ENCODE measurements at places on chromosomes 7 and 10.
A peak's percentile ranks its signal among the peaks of the same experiment; 100 is the strongest.

DNA sequence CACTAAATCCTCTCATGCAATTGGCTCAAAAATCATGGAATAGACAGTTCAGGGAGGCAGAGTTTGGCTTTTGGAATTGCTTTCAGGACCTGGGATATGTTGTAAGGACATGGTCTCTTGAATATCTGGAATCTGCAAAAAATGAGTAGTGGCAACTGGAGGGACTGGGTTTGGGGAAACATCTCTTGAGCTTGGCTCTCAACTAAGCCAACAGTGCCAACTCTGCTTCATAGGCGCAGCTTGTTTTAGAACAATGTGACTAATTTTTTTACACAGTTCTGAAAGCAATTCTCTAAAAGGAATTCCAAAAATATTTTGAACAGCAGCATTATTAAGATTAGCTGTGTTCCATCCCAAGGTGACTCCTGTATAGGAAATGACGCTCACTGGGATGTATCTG lies 121.5 kb upstream of the DPP6 start:
- no peak for DNase-seq

DNA sequence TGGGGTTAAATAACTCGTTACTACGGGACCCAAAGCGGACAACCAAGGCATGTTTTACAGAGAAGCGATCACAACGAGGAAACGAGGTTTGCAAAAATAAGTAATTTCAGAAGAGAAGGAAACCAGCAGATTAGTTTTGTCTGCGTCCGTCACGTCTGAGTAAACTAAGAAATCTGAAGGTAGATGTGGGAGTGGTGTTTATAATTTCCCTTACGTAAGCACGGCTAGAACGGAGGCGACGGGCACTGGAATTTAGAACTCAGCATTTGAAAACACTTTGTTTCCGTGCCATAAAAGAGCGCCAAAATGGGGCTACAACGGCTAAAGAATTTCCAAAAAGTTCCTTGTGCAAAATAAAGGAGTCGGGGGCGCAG lies 718 bp upstream of the UMAD1 start:
- no peak for DNase-seq

DNA sequence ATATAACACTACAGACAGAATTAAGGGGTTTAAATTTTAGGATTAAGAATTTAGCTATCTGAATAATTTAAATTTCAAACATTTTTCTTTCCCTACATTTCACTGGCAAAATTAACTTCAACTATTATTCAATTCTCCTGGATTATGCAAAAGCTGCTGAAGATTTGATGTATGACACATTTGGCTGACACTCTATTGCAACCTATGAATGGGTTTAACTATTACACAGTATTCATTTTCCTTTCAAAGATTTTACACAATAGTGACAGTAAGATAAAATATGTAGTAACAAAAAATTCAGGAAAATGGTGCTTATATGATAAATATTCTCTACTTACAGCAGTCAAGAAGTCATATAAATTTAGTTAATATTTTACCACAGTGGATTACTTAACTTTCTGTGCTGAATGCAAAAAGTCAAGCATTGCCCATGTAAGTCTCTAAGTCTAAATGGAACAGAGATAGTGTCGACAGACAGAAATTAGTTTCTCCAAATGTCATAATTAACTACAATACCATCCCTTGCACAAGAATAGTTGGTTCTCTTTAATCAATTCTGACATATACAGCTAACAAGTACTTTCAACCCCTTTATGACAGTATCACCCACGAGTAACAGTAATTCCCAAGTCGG lies 194.1 kb upstream of the FRMD4A start:
- DNase-seq = no peak

GRCh38 chr10:132229834-132230556 lies 43.2 kb downstream of the DPYSL4 start:
- DNase-seq = no peak

GRCh38 chr10:9315292-9315691 lies 1260.8 kb downstream of the GATA3 start:
- no peak for DNase-seq

DNA sequence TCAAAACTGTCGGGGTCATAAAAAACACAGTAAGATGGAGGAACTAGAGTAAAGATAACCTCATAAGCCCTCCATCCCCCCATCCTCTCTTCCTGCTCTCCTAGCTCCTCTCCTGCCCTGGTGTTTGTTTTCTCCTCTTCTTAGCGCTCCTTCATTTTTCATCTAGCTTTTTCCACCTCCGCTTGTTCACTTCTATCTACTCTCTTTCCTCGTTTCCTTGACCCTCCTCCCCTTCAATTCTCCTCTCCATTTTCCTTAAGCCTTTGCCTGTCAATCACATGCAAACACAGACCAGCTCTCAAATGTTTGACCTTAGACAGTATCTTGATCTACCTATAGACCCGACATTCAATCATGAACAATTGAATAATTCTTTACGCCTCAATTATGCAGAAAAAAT lies 10.0 kb downstream of the NCAPG2 start:
- no peak for DNase-seq

DNA sequence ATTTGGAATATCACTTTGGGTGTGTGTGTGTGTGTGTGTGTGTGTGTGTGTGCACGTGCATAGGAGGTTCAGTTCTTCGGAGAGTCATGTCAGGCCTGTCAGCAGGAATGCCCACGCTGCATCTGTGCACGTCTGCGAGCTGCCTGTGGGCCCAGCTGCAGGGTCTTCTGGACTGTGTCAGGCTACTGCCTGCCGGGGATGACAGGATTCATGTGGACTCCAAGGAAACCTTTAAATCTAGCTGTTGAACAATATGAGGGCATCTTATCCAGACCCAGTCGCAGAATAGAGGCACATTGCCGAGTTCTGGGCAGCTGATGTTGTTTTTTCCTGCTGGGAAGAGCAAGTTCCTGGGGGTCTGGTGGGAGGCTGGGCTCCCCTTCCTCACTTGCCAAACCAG lies 19.0 kb downstream of the AQP1 start:
- DNase-seq = no peak

- no peak for DNase-seq
Observed at GRCh38 chr7:22586786-22587140, 86.8 kb upstream of the STEAP1B start.

GRCh38 chr10:89795840-89796239 lies 94.5 kb downstream of the KIF20B start:
- DNase-seq = no peak

DNA sequence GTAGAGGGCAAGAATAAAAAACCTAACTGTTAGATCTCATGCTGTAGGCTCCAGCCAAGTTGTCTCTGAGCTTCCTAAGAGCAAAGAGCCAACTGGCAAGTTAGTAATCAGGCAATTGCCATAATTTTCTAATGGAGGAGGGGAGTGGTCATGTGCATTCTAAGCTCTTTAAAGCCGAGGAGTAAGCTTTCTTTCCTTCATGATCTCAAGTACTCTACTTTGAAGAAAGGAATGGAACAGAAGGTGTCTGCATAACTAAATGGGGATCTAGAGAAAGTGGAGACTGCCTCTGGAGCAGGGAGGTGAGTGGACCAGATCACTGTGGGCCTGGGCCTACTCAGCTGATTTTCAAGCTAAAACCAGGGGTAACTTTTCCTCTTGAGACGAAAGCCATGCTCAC lies 37.7 kb upstream of the TOMM7 start:
- DNase-seq = no peak

DNA sequence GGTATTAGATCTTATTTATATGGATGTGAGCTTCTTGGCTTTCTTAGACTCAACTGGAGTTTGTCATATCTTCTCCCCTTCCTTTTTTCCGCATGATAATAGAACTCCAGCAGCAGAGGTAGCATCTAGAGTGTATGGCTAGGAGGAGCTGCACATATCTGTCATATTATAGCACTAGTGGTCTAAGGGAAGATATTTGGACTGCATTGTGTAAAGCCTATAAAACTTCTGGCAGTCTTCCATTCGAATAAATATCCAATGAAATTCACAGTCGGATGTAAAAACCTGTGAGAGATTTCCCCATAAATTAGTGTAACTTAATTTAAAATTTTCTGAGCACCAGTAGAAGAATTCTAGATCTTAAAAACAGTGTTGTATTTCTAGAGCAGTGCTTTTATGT lies 123.9 kb downstream of the PRKG1 start:
- DNase-seq = no peak

- no peak for DNase-seq
Observed at GRCh38 chr10:115073796-115074195, 19.4 kb upstream of the ATRNL1 start.

DNA sequence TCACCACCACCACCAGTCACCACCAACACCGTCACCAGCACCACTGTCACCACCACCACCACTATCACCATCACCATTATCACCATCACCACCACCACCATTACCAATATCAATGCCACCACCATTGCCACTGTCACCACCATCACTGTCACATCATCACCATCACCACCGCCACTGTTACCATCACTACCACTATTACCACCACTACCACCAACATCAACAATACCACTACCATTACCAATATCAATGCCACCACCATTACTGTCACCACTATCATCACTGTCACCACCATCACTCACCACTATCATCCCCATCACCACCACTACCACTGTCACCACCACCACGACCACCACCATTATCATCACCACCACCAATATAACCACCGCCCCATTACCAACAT lies 14.0 kb upstream of the DENND2A start:
- no peak for DNase-seq

DNA sequence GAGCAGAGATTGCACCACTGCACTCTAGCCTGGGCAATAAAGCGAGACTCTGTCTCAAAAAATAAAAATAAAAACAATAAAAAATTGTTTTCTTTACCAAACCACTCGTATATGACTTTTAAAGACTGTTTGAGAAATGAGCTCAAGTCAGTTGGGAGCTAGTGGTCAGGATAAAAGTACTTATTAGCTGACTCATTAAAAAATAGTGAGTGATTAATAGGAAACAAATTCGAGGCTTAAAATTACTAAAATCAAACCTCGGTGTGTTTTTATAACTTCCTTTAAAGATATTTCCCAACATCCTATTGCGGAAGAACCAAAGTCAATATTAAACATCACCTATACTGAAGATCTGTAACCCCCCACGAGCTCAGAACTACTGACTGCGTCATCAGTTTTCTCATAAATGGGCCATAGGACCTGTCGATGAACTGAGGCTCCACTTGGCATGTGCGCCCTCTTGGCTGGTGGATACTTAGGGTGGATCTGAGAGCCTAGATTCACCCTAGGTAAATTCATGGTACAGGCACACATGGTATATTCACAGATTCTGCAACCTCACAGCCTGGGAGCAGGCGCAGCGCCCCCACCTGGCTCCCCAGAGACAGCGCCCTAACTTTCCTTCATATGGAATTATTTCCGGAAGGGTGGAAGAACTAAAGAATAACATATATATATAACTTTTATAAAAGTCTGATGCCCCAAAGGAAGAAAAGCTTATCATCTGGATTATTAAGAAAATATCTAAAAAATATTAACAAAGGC lies 9.2 kb downstream of the MKI67 start:
- no peak for DNase-seq

DNA sequence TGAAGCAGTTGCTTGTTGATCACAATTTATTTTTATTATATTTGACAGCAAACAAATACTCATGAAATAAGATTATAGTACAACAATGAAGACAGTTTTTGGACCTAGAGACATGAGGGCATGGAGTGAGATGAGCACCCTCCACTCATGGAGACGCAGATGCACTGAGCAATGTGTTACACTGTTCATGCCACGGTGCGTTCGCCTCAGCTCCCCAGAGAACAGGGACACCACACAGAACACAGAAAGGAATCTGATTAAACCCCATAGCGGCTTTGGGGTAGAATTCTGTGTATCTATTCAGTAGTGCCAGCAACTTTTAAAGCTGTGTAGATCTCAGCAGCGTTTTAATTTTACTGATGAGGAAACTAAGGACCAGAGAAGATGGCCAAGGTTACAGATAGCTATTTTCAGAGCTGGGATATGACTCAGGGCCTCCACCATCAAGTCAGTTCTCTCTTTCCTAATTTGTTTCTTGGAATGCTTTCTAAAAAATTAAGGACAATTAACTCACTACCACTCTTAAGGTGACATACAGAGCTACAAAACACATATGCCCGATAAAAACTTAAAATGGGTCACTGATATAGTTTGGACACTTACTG lies 33.6 kb downstream of the FAM25A start:
- DNase-seq = no peak

GRCh38 chr7:47710201-47710935 lies 128.5 kb upstream of the TNS3 start:
- no peak for DNase-seq

- no peak for DNase-seq
Observed at GRCh38 chr7:150972023-150972468, 6.1 kb downstream of the KCNH2 start.

GRCh38 chr10:63374991-63375390 lies 90.8 kb downstream of the JMJD1C start:
- no peak for DNase-seq

- DNase-seq = no peak
Observed at GRCh38 chr10:131193923-131194322, 117.6 kb downstream of the TCERG1L start.

- peak; percentile 46 for DNase-seq
Observed at GRCh38 chr7:130144312-130145171, 60.7 kb downstream of the TMEM209 start.

- no peak for DNase-seq
Observed at GRCh38 chr7:68362745-68363518, 1235.3 kb upstream of the AUTS2 start.

- DNase-seq = no peak
Observed at GRCh38 chr10:79293841-79294581, 53.3 kb upstream of the PPIF start.

- DNase-seq = no peak
Observed at GRCh38 chr7:18405726-18406125, 89.8 kb upstream of the HDAC9 start.

DNA sequence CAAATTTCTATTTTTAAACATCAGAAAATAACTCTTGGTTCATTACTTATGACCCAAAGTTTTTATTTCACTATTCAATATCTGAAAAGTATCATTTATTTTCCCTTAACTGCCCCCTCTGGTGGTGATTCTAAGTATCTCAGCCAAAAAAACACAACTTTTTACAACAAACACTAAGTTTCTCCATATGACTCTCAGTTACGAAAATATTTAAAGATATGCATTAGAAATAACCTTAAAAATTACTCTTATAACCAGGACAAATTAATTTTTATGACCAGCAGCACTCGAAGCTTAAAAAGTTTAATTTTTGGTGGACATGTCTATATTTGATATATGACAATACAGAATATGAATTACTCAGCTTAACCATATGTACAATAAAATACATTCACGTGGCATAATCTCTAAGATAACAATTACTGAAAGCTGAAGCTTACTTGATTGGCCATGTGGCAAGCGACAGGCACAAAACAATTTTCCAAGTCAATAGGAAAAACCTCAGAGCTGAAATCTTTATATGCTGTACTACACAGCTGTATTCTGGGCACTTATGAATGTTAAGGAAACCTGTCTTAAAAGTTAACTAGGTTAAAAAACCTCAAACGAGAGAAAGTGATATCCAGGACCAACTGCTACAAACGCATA lies 2.3 kb downstream of the HNRNPA2B1 start:
- no peak for DNase-seq

DNA sequence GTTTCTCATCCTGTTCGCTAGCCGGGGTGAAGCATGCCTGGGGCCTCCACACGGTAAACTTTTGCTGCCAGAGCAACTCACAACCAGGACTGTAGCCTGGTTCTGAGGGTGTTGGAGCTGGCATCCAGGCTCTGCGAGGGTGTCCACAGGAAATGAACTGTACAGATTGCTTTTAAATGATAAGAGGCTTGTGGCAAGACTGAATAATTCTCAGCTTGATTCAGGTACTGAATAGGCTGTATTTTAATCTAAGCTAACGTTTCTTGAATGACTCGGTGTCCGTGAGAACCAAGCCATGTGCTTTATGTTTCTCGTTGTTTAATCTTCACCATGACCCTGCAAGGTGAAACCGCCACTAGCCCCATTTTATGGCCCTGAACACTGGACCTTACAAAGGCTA lies 49.3 kb downstream of the EEPD1 start:
- no peak for DNase-seq

Measured in urothelium cell line (cell line).